KBM-7 (cell line): ENCODE measurements at places on chromosomes 16 and 17.

DNA sequence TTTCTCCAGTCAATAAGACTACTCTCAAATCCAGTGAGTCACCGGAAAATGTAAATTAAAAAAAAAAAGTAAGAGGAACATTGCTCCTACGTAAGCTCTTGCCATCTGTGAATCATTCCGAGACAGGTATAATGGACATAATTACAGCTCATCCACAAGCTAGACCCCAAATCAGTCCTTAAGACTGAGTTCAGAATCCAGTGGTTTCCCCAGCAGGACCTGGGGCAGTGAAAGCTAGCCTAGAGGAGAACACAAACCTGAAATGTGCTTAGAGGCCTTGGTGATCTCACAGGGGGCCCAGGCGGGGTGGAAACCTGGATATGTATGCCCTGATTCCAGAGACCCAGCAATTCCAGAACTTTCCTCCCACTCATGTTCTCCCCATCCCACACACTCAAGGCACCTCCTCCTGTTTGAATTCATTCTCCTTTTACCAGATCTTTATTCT lies 132.0 kb downstream of the COPRS start:
- DNase-seq, result no peak

GRCh38 chr16:4064950-4065352 lies 51.3 kb downstream of the ADCY9 start:
- no peak for DNase-seq

GRCh38 chr17:66691644-66692420 lies 143.1 kb upstream of the CACNG5 start:
- no peak for DNase-seq

GRCh38 chr16:8619671-8620370 lies 1.7 kb upstream of the METTL22 start:
- no peak for DNase-seq

DNA sequence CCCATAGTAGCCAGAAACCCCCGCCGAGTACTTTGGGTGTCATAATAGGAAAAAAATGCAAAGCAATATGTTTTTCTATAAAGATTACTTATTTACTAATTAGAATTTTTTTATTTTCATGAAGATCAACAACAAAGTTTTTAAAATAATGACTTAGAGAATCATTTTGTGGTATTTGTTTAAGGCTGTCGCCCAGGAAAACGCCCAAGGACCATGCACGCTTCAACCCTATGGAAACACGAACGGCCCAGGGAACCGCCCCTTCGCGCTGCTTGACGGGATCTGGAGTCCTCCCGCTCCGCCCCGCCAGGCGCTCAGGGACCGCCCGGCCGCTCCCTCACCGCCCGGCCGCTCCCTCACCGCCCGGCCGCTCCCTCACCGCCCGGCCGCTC lies 408 bp upstream of the KPNA2 start:
- DNase-seq, result no peak

- peak; percentile 12 for DNase-seq
Measured at GRCh38 chr16:76668207-76668725, 391.1 kb downstream of the CNTNAP4 start.

GRCh38 chr16:14509055-14509454 lies 121.0 kb downstream of the PARN start:
- no peak for DNase-seq

- peak; percentile 7 for DNase-seq
Measured at GRCh38 chr16:55154956-55155355, 169.0 kb upstream of the IRX6 start.

DNA sequence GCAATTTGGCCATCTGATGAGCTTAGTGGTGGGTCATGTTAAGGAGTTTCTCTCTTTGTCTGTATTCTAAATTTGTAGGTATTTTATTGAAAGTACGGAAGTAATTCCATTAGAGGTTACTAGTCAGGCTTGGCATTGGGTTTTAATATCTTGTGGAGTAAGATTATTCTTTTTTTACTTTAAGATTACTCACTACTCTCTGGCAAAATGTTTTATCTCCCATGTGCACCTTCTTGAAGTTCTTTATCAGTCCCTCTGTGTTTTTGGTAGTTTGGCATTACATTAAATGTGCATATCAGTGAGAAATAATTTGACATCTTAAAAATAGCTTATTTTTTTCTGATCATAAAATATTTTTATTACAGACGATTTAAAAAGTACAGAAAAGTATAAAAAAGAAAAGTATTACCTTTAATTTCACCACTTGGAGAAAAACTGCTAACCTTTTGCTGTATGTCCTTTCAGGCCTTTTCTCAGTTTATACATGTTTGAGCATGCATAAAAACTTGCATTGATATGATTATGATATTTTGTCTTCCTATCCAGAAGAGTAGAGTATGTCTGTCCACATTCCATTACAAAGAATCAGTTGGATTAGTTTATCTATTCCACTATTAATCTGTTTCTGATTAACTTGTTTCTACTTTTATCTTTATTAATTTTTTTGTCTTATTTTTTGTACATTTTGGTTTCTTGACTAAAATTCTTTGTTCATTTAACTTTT lies 198.3 kb downstream of the SPECC1 start:
- DNase-seq, result no peak

DNA sequence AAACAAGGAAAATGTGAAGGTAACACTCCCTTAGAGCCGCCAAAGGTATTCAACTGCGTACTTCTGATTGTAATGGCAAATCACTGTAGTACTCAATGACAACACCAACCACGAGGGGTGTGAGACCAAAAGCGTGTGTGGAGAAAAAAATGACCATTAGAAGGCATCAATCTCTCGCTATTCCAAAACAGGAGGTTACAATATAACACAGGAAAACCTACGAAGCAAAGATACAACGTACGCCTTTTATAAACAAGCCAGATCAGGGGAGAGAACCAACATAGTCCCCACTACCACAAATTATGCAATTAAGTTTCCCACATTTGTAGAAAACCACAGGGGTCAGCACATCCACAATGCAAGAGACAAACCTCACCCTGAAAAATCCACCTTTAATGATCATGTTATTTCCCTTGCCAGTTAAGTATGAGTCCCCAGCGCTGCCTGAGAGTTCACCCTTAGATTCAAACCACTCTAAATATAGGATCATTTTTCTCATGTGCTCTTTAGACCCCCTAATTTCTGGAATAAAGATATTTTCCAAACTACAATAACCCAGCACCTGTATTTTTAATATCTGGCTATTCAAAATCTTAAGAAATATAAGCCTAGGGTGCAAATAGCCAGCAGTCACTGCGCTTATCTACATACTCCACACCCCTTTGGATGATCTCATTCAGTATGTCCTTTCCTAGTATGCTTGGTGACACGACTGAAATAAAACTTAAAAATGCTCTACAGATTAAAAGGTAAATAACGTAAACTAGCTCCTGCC lies 12.4 kb downstream of the TEX14 start:
- DNase-seq, result peak; percentile 14

- no peak for DNase-seq
Measured at GRCh38 chr16:3824121-3824795, 56.3 kb downstream of the CREBBP start.

GRCh38 chr17:78571329-78571728 lies 5.9 kb downstream of the DNAH17 start:
- DNase-seq, result no peak

- no peak for DNase-seq
Measured at GRCh38 chr17:63645775-63646487, 23.7 kb downstream of the MAP3K3 start.

GRCh38 chr17:57861790-57862693 lies 12.2 kb upstream of the MRPS23 start:
- DNase-seq, result no peak

DNA sequence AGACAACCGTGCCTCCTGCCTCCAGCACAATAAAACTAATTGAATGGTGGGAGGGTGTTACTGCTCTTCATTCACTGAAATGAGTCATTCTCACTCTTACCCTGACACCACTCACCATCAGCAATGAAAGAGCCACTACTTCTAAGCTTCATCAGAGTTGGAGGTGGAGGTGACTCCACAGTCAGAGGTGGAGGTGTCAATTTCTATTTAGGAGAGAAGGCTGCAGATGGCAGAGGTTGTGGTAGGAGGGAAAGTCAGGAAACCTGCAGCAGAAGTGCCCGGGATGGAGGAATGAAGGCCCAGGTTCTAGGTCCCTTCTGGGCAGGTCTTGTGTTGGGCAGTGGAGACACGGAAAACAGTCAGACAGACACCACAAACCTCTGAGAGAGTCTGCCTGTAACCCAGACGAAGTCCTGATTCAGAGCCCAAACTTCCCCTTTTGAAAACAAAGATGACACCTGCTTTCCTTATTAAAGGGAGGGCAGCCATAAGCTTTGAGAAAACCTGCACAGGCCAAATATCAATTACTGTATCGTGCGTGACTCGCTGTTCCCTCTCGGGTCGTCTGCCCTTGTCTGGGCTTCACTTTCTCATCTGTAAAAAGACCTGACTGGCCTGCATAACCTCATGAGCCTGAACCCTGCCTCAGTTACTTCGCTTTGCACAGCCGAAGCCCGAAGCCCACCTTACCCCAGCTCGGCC lies 668 bp downstream of the ATPAF2 start:
- peak; percentile 76 for DNase-seq

GRCh38 chr16:11553371-11553770 lies 33.3 kb downstream of the LITAF start:
- DNase-seq, result no peak

- DNase-seq, result peak; percentile 70
Measured at GRCh38 chr17:59513934-59514841, 51.2 kb upstream of the DHX40 start.

DNA sequence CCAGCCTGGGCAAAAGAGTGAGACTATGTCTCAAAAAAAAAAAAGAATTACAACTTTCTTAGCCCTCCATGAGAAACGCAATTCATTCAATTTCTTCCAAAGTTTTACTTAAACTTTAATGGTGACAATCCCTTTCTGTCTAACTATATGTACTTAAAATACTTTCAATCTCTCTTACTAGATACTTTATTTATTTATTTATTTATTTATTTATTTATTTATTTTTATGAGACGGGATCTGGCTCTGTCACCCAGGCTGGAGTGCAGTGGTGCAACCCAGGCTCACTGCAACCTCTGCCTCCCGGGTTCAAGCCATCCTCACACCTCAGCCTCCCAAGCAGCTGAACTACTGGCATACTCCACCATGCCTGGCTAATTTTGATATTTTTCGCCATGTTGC lies 108.1 kb downstream of the SPAG9 start:
- DNase-seq, result no peak

GRCh38 chr16:10562361-10562899 lies 18.0 kb downstream of the EMP2 start:
- no peak for DNase-seq

- no peak for DNase-seq
Measured at GRCh38 chr16:16032271-16032979, 83.0 kb downstream of the ABCC1 start.

GRCh38 chr16:57852189-57852588 lies 49.9 kb upstream of the KIFC3 start:
- no peak for DNase-seq

- DNase-seq, result no peak
Measured at GRCh38 chr16:53209429-53209828, 154.6 kb downstream of the CHD9 start.

DNA sequence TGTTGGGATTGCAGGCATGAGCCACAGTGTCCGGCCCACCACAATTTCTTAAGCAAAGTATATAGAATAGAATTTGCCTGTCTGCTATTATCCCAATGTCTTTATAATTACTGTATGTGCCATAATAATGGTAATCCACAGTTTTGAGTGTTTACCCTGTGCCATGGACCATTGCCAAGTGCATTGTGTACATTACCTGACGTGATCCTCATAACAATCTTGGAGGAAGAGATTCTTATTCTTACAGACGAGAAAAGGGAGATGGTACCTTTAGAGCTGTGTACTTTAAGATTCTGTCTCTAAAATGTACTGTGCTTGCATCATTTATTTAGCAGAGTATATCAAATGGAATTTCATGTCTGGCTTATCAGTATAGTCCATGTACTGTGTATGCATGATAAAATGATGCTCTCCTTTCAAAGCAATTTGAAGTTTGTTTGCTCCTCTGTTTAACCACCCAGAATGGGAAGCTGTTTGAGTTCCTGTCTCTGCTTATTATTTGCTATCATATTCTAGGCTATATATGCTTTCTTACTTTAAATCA lies 13.8 kb upstream of the CDR2 start:
- no peak for DNase-seq

DNA sequence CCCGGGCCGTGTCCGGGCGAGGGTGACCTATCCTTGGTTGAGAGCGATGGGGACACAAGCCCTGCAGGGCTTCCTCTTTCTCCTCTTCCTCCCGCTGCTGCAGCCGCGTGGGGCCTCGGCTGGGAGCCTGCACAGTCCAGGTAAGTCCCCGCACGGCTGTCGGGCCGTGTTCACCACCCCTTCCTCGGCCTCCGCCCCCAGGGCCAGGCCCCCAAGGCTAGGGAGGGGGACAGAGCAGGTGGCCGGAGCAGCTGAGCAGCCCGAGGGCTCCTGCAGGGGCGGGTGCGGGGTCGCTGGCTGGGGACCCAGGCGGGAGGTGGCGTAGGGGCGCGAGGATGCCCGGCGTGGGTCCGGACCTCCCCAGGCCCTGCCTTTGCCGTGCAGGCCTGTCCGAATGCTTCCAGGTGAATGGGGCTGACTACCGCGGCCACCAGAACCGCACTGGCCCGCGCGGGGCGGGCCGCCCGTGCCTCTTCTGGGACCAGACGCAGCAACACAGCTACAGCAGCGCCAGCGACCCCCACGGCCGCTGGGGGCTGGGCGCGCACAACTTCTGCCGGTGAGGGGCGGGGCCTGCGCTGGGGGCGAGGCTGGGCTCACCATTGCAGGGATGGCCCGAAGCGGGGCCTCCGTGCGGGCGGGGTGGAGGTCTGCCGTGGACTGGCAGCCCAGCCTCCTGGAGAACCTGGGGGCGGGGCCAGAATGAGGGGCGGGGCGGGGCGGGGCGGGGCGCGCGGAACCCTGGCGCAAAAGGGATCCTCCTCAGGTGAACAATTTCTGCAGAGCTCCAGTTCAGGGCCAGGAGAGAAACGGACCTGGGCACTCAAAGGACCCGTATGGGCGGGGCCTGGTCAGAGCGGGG lies 631 bp downstream of the KREMEN2 start:
- DNase-seq, result peak; percentile 85

- no peak for DNase-seq
Measured at GRCh38 chr16:84787263-84787622, 32.5 kb upstream of the CRISPLD2 start.

DNA sequence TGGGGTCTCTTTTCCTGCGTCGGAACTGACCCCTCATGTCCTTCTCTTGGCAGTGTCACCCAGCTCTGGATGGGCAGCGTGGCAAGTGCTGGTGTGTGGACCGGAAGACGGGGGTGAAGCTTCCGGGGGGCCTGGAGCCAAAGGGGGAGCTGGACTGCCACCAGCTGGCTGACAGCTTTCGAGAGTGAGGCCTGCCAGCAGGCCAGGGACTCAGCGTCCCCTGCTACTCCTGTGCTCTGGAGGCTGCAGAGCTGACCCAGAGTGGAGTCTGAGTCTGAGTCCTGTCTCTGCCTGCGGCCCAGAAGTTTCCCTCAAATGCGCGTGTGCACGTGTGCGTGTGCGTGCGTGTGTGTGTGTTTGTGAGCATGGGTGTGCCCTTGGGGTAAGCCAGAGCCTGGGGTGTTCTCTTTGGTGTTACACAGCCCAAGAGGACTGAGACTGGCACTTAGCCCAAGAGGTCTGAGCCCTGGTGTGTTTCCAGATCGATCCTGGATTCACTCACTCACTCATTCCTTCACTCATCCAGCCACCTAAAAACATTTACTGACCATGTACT lies 13.2 kb downstream of the IGFBP4 start:
- no peak for DNase-seq
